Stimulated activated CD4-positive, alpha-beta T cell treated with anti-CD3 and anti-CD28 coated beads, Interleukin-4, amount 100 ng/mL, for 24 hours (primary cell): ENCODE measurements at places on chromosomes 7 and 10.

GRCh38 chr7:27192546-27193334, 7.2 kb downstream of the HOXA13 start:
- no peak for DNase-seq

GRCh38 chr7:45118889-45119331, 7.4 kb upstream of the TBRG4 start:
- no peak for DNase-seq

DNA sequence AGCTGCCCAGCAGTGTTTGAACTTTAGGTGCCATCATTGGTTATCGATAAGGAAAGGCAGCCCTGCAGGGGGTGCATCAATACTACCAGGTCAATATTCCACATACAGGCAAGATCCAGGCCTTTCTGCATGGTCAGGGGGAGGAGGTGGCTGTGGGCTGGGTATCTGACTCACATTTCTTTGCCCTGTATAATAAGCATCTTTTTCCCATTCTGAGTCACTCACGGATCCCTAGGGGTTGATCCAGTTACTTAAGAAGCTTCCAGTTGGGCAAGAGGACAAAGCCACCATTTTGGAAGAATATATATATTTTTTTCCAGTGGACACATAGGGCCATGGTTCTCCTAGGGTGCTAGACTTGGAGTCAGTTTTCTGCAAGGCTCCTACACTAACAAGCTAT, 114.2 kb upstream of the HABP2 start:
- no peak for DNase-seq

DNA sequence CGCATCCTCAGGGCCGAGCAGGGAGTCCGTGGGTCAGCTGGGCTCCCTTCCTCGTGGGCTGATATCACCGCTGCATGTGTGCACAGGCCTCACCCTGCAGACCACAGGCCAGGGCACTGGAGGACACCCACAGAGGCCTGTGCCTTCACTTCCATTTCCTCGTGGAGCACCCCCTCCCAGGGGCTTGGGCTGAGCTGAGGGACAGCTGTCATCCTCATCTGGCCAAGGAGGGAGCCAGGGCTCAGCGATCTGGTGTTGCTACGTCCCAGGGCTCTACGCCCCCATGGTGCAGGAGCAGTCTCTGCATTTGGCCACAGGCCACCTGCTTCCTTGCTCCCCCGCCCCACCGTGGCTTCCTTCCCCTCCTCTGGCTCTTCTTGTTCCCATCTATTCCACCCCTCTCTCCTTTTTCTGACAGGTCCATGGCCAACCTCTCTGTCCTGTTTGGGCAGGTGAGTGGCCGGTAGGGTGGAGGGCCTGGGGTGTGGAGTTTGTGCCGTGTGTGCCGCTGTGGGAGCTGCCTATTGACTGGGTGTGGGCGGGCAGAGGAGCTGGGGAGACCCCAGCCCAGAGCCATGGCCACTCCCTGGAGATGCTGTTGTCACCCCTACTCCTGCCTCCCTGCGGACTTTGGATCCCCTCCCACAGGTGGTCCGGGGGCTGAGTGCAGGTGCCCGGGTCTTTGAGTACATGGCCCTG, 8.3 kb upstream of the ASIC3 start:
- no peak for DNase-seq

GRCh38 chr7:70926666-70927065, 205.3 kb upstream of the GALNT17 start:
- no peak for DNase-seq

DNA sequence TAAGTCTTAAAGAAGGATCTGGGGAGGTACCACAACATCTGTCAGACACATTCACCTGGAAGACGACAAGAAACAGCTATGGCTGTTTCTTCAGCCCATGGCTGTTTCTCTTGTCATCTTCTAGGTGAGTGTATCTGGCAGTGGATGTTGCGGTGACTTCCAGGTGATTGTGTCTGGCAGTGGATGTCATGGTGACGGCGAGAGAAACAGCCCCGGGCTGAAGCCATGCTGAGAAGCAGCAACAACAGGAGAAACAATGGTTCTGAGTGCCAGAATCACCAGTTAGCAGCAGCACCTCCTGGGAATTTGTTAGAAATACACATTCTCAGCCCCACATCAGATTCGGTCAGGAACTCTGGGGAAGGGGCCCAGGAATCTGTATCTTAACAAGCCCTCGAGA, 68.6 kb upstream of the SYPL1 start:
- DNase-seq: no peak

DNA sequence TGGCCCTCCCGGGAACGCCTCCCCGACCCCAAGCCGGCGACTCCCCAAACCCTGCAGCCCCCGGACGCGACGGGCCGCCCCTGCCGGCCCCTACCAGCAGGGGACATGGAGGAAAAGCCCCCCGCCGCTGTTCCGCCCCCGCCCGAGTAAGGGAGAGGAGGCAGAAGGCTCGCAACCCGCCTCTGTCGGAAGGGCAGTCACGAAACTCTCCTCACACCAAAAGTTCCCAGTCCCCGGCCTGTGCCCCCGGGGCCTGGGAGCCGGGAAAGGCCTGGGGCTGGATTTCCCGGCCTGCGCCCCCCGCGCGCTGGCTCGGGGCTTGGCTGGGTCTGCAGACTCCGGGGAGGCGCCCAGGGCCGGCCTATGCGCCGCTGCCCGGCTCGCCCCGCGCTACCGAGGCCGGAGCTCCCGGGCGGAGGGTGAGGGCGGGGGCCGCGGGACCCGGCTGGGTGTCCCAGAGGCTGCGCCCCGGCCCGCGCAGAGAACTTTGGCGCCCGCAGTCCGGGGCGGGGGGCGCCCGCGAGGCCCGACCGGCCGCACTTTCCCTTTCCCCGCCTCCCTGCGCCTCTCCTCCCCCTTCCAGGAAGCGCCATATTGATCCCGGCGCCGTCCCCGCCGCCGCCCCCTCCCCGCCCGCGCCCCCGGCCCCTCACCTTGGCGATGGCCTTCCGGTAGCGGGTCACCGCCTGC, 728 bp downstream of the PARD3 start:
- no peak for DNase-seq
